ENCODE measurements at places on chromosomes 16 and 17. TPM values are rescaled to one million over a fixed set of nuclear protein-coding genes. Genes with fewer than 3 reads are reported as not detected.

Gene CSNK2A2
- 17.9 TPM for total RNA-seq

Gene KPNA2
- 39.5 TPM for total RNA-seq

Gene ST6GALNAC1
- 0.82 TPM for total RNA-seq

Gene TBC1D3K
- not detected for total RNA-seq

Gene KCNG4
- not detected for total RNA-seq

Gene CCL14
- not detected for total RNA-seq

Gene PSMC3IP
- total RNA-seq = 4.5 TPM

DNA sequence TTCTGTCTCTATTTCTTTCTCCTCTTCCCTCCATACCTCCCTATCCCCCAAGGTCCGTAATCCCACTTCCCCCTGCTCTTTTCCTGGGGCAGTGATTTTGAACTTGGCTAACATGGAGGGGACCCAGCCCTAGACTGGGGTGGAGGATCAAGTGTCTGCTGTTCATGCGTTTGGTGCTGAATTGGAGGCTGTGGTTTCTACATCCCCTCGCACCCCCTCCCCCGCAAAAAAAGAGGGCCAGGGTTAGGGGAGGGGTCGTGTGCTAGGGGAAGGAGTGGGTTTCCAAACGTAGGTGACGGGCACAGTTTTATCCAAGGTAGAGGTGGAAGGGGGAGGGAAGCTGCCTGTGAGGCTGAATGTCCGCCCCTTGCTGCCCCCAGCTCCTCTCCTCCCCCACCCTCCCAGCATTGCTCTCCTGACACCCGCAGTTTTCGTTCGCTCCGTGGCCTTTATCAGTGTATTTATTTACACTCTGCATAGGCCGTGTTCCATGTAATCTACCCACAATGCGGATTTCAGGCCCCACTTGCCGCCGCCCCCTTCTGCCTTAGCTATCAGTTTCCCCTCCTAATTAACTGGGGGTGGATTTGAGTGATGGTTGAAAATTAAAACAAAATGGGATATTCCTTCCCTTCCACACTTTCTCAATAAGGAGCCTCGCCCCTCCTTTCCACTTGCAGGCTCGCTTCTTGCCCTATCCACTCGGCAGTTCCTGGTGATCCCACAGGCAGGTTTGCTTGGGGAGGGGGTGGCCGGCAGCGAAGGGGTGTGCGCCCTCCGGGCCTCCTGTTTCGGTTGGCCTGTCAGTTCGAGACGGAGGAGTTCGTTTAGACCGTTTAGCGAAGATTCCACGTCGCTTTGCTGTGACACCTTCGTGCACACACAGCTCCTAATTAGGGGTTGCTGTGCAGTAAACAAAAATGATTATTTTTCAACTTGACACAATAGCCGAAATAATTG lies 2.0 kb downstream of the GNAO1 start:
- DNase-seq = no peak

GRCh38 chr16:86171329-86171728 lies 272.4 kb downstream of the IRF8 start:
- DNase-seq = no peak

DNA sequence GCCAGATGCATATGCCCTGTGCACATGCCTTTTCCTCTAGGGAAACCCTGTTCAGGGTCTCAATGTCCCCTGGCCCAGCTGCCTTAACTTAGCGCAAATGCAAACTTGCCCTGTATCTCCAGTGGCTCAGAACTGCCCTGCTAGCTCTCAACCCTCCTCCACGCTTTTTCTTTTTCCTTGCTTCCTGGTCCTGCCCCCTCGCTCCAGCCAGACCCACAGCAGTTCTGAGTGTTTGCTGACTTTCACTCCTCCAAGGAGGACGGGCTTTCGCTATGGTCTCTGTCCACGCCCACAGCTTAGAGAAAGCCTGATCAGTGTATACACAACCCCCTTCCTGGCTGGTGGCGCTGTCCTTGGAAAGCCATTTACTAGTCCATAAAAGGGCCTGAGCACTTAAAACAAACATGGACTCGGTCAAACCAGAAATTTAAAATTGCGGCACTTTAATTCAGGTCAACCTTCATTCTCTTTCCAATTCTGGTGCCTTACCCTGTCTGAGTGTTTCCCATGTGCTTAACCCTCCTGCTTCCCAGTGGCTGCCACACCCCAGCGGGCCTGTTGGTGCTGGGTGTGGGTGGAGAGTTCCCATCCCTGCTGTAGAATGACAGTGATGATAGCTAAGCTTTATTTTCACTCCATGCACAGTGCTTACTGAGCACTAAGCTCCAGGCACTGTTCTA lies 15.6 kb upstream of the TMEM98 start:
- DNase-seq = no peak

DNA sequence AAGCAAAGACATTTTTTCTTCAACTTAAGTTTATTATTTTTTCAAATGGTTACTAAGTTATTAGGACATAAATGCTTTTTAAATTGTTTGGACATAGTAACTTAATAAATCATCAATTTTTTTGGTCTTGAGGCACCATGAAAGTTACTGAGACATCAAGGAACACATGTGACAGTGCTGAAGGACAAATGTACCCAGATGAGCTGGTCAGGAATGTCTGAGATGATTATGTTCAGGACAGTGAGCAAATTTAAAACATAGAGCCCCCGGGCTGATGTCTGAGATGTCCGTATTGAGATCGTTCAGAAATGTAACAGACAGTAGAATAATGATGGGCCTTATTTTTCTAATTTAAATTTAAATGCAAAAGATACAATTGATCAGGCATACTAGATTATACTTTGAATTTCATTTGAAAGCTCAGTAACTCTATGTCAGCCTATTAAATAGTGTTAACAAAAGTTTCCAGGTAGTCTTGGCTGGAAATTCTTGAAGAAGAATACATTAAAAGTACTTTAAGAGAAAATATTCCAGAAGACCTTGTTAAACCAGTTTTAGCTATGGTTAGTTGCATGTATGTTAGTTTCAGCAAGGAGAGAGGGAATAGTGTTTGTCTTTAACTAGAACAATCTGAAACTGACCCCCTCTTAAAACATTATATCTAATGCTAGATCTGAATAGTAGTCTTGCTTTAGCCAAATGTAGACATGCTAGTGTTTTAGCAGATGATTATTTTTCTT lies 36.4 kb downstream of the SEC14L1 start:
- no peak for DNase-seq

DNA sequence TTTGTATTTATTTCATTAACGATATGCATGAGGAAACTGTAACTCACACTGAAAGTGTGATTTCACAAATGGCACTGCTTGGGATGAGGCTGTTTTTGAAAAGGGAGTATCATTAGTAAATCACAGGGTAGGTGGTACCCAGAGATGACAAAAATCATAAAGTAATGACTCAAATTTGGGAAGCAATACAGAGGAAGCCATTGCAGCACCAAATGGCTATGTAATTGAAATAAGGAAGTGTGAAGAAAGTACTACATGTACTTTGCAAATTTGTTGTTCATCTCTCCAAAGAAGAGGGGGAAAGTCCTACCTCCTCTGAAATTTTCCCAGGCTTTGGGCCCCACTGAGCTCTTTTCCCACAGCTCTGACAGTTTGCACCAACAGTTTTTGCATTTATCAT lies 12.3 kb upstream of the ABCC12 start:
- no peak for DNase-seq

DNA sequence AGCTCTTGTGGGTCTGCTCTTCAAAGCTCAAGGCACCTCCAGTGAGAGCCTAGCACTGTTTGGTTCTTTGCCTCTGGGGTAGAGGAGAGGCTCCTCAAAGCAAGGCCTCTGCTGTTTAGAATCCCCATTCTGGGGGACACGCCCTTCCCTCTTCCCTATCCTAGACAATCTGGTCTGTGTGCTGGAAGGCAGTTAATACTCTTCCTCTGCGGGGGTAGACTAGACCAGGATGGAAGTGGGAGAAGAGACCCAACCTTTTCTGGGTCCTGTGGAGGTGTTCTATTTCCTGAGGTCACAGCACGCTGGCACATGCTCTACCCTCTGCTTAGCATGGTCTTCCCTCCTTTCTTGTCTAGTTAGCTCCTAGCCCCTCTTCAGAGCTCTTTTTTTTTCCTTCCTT lies 7.7 kb downstream of the ERAL1 start:
- no peak for DNase-seq

DNA sequence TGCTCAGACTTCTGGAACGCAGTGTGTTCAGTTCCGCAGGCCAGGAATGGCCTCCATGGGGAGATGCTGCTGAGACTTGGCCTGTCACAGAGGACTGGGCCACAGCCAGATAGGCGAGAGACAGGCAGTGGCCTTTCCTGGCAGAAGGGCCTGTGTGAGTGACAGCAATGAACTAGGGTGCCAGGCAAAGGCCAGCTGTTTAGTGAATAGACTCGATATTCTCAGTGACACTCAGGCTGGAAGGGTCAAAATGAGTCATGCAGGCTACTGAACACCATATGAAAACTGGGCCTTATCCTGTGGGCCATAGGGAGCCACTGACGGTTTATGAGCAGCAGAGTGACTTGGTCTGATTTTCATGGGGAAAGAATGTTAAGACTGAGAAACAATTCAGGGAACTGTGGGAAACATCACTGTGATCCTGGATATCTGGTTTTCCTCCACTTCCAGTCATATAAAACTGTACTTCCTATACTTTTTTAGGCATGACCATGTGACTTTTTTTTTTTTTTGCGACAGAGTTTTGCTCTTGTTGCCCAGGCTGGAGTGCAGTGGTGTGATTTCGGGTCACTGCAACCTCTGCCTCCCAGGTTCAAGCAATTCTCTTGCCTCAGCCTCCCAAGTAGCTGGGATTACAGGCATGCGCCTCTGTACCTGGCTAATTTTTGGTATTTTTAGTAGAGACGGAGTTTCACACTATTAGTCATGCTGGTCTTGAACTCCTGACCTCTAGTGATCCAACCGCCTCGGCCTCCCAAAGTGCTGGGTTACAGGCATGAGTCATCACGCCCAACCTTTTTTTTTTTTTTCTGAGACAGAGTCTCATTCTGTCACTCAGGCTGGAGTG lies 5.2 kb upstream of the NUBP1 start:
- DNase-seq = peak; percentile 32

- peak; percentile 92 for DNase-seq
Measured at GRCh38 chr16:31073142-31073969, 684 bp downstream of the ZNF668 start.

DNA sequence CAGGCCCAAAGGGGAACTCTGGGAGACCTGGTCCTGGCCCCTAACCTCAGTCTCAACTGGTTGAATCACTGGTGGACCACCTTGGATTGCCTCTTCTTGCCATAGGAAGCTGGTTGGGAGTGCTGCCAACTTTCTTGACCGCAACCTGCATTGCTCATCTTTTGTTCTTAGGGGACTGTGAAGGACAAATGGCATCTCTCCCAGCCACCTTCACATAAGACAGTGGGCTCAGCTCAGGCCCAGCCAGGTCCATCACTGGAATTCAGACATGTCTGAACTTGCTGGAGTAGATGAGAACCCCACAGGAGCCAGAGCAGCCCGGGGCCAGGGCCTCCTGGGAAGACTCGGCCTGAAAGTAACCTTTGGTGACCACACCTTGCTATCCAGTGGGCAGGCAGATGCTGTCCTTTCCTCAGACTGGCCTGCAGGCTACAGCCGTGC lies 18.8 kb downstream of the ADORA2B start:
- no peak for DNase-seq

DNA sequence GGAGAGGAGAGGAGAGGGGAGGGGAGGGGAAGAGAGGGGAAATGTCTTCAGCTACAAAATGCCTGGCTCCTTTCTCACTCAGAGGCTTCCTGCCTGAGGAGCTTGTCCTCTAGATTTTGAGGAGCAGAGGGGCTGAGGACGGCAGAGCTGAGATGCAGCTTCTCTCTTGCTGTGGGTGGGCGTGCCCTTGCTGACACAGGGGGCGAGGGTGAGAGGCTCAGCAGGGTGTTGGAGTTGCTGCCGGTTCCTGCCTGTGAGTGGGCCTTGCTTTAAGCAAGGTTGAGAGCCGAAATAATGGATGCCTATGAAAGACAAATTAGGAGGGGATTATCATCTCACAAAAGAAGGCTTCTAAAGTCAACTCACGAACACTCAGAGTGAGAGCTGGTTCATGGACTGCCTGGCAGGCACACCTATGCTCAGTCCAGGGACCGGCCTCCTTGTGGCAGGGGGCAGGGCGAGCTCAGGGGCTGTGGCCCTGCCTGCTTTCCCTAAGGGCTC lies 215.6 kb downstream of the MSI2 start:
- DNase-seq = no peak

DNA sequence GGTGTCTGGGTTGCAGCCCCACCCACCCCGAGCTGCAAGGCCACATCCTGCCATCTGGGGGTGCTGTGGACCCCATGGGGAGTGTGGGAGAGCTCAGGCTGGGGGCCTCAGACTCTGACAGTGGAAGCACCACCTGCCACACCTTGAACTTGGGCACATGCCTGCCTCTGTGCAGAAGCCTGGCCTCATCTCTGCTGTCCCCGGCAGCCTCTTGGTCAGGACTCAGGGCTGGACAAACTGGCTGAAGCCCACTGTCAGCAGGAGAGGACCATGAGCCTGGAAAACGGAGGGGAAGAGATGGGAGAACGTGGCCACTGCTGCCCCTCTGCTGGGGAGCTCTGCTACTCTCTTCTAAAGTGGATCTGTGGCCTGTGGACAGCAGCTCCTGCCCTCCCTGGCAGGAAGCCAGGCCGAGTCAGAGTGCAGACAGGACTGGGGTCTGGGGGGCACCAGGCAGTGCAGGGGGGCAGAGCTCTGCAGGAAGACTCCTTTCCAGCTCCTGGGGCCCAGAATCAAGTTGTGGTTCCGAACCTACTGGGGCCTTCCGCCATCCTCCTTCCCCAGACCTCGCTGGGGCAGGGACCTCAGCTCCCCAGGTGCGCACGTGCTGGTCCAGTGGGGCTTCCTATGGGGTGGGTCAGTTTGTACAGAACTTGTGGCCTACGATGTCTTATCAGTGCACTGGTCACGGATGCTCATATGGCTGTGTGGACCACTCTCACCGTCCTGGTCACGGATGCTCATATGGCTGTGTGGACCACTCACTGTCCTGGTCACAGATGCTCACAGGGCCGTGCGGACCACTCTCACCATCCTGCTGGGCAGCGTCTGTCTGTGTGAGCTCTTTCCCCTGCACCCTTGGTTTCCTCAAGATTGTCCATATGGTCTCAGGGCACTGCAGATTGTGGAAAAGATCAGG lies 207.7 kb downstream of the LAT start:
- no peak for DNase-seq

- no peak for DNase-seq
Measured at GRCh38 chr17:59825533-59826322, 67.0 kb downstream of the TUBD1 start.

GRCh38 chr17:30363715-30364202 lies 15.0 kb upstream of the CPD start:
- no peak for DNase-seq

DNA sequence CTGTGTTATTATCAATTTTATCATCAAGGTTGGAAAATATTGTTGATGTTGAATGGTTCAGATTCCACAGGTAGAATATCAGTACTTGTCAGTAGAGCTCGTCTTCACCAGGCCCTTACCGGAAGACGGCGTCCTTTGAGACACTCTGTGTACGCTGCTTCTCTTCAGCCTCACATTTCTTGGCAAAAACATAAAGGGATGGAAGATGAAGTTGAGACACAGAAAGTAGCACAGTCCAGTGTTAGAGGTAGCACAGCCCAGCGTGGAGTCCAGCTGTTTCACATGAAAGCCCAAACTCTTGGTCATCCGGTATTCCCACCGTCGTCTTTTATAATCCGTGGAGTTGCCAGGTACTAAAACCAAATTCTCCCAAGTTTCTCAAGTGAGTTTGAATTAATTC lies 30.4 kb downstream of the ATP2C2 start:
- no peak for DNase-seq

- DNase-seq = no peak
Measured at GRCh38 chr17:61230972-61231820, 168.4 kb upstream of the TBX2 start.

- no peak for DNase-seq
Measured at GRCh38 chr16:83806731-83807130, 1.0 kb upstream of the HSBP1 start.

Measured in frontal cortex (tissue), 4 donors.